Stimulated activated CD4-positive, alpha-beta T cell treated with anti-CD3 and anti-CD28 coated beads, Interleukin-12 subunit alpha, Interleukin-12 subunit beta, amount 100 ng/mL, for 24 hours (primary cell): ENCODE measurements at places on chromosomes 5 and 9.

DNA sequence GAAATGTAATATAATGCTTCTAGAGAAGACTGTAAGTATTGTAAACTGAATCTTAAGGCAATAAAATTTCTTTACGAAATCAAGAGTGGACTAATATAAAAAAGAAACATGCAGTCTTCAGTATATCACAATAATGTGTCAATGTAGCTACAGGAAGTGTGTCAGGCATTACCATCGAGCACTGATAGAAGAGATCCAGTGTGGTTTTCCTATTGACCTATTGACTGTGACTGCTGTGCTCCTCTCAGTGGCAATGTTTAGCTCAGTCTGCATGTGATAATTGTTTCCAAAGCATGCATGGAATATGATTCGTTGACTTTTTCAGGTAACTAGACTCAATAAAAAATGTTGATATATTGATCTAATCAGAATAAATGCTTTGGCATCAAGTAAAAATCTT, 20.3 kb upstream of the PCSK1 start:
- no peak for DNase-seq

- DNase-seq = no peak
Measured at GRCh38 chr9:110514897-110515296, 64.6 kb downstream of the SVEP1 start.

DNA sequence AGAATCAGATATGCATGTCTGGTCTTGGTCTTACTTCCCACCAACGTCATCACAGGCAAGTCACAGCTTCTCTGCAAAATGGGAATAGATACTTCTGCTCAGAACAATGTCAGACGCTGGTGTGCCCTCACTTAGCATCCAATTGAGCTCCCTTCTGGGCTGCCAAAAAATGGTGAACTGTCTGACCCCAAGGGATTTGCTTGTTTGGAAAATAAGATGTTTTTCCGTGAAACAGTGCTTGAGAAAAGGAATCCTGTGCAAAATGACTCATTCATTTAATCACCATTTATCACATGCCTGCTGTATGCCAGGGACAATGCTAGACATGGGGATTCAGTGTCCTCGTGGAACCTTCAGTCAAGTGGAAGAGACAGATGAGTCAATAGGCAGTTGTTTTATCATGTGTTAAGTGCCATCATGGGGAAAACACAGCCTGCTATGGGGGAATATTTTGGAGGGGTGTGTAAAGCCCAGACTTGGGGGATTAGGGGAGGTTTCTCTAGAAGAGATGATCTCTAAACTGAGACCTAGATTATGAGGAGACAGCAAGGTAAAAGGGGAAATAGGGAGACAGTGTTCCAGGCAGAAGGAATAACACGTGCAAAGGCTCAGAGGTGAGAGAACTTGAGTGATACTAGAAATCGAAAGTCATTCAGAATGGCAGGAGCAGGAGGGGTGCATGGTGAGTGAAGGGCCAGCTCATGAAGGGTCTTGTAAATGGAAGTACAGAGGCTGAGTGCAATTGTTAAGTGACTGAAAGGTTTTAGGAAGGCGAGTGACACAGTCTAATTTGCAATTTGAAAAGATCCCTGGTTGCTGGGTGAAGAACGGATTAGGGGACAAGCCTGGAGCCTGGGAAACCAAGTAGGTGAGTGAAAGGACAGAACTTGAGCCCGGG, 3.9 kb downstream of the NIPAL4 start:
- no peak for DNase-seq

- no peak for DNase-seq
Measured at GRCh38 chr9:126327006-126327713, 531 bp downstream of the MVB12B start.

- DNase-seq = no peak
Measured at GRCh38 chr9:82117026-82117811, 128.6 kb downstream of the SPATA31D1 start.

DNA sequence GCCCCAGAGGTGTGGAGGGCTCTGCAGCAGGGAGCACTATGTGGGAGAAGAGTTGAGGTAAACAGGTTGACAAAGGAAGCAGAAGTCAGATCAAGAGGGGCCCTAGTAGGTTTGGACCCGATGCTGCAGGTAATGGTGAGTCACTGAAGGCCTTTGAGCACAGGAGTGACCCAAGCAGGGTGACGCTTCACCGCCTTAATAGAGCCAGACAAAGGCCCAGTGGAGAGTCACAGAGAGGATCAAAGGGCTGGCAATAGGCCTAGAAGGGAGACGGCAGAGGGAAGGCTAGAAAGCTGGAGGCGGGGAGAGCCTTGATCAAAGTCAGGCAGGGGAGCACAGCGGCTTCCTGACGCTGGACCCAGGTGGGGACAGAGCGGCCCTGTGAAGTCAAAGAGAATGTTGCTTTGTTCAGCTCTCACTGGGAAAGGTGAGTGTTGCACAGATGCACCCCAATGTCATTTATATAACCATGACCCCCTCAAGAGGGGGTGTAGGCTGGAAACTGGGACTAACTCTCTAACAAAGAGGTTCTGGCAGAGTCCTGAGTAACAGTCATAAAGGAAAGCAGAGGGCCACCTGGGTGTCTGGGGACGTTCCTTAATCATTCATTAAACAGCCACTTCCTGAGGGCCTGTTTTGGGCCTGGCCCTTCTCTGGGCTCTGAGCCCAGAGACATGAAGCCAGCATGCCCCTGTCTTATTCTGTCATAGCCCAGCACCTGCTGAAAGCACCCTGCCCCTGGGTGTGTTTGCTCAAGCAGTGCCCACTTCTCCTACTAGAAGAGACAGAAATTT, 9.8 kb upstream of the CPLX2 start:
- no peak for DNase-seq
